ENCODE measurements at places on chromosomes 13 and 19.

GRCh38 chr19:28880735-28881401 is 332.1 kb downstream of the UQCRFS1 start:
- no peak for DNase-seq

GRCh38 chr13:61170856-61171255 is 244.8 kb downstream of the PCDH20 start:
- DNase-seq = no peak

- DNase-seq = no peak
These were observed 32.8 kb downstream of the ELL start for GRCh38 chr19:18488838-18489626.

- DNase-seq = no peak
These were observed 802.5 kb upstream of the SLITRK1 start for GRCh38 chr13:84684804-84685203.

- no peak for DNase-seq
These were observed 41.9 kb downstream of the CERS4 start for GRCh38 chr19:8251025-8251472.

DNA sequence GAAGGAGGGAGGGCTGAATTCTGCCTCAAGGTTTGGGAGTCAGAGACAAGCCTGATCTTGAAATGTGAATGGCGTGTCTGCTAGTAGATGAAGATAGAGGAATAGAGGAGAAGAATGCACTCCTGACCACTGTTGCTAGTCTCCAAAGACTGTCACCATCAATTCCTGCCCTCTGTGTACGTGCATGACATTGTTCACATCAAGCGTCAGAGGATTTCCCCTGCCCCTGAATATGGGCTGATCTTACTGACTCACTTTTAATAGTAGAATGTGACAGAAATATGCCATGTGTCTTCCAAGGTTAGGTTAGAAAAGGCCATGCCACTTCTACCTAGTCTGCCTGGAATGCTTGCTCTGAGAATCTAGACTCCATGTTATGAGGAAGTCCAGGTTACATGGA is 538.6 kb downstream of the DIAPH3 start:
- no peak for DNase-seq

DNA sequence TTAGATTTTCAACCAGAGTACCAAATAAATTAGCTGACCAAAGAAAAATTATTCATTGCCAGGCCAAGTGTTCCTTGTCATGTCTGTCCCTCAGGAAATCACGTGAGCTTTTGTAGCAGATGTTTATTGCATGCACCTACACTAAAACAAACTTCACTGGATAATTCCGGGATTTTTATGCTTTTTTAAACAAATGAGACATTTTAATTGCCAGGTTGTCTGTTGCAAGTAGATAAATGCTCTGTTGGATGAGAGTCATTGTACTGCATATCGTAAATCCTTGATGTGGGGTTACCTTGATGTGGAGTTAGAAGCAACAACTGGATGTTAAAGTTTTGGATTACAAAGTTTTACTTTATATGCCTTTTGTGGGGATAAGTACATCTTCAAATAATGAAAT is 1187.7 kb upstream of the PCDH9 start:
- DNase-seq = no peak

- DNase-seq = no peak
These were observed 47.2 kb downstream of the RFX2 start for GRCh38 chr19:6062961-6063575.

- DNase-seq = no peak
These were observed 1.6 kb downstream of the GPC5 start for GRCh38 chr13:91400063-91400399.

DNA sequence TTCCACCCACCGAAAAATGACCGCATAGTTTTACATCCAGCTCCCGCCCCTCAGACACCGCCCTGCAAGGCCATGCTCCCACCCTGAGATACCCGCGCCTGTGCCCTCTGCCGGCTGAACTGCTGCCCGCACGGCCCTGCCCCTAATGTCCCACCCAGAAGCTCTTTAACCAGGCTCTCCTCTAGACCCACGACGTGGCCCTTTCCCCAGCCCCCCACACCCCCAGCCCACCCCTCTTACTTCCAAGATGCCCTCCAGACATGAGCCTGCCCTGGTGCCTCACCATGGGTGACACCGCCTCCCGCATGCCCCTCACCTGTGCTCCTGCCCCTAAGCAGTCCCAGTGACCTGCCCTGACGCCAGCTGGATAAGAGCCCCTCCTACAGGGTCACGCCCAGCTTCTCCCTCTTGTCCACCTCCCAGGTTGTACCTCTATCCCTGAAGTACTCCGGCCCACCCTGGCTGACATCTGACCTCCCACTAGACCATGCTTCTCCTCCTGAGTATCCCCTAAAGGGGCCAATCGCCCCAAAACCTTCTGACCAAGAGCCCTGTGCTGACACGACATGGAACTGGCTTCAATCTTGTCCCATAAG is 51.2 kb downstream of the COLGALT1 start:
- DNase-seq = no peak

GRCh38 chr19:13055213-13056051 is 47.2 kb downstream of the LYL1 start:
- DNase-seq = no peak

DNA sequence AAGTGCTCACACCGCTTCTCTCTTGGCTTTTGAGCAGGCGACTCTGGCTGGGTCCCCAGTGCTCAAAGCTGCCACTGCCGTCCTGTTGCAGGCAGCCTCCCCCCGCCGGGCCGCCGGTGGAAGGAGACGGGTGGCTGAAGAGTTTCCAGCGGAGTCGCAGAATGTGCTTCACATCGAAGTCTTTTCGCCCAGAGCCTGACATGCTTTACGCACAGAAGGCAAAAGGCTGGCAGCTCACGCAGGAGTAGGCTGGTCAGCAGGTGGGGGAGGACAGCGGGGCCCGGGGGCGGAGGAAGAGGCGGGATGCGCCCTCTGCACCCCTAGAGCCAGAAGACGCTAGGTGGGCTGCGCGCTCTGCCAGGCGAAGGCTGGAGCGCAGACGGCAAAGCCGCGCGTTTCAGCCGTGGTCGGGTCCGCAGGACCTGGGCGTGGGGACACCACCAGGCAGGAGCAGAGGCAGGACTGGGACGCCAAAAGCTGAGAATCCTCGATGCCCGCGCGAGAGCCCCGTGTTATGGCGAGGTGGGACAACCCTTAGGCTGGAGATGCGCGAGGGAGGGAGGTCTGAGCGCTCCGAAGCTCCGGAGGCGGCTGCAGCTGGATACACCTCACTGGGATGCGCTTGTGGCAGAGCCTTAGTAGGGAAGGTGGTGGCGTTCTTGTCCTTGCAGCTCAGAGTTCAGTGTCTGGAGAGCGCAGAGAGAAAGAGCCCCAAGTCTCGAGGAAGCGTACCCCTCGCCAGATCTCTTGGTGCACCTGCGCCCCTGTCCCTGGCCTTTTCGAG is at the start of gene ATXN8OS:
ATXN8OS (plus strand) TSS at position 329 of the 784 bp plus-strand sequence.
- DNase-seq = no peak

GRCh38 chr19:11198769-11199424 is 1.6 kb upstream of the KANK2 start:
- DNase-seq = no peak

DNA sequence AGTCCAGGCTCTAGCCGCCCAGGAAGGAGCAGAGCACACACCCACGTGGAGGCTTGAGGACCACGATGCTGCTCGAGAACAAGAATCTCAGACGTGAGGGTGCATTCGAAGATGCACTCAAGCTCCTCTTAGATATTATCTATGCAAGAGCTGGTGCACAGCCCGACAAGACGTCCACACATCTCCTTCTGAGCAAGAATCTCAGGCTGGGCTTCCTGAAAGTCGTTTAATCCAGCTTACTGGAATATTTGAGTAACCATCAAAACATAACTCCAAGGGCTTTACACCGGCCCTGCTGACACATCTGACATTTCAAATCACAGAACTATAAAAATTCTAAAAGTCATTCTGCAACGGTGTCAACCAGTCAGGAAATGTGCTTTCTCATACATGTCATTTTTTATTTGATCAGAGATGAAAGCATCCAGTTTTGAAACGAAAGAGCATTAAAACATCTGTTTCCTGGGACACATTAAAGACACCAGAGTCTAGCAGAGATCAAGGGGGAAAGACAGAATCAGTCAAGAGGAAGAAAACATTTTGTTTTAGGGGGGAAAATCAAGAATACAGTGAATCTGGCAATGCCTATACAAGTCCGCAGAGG is 177.7 kb upstream of the IRS2 start:
- no peak for DNase-seq

- no peak for DNase-seq
These were observed 38.2 kb upstream of the TUBGCP3 start for GRCh38 chr13:112626124-112626523.

DNA sequence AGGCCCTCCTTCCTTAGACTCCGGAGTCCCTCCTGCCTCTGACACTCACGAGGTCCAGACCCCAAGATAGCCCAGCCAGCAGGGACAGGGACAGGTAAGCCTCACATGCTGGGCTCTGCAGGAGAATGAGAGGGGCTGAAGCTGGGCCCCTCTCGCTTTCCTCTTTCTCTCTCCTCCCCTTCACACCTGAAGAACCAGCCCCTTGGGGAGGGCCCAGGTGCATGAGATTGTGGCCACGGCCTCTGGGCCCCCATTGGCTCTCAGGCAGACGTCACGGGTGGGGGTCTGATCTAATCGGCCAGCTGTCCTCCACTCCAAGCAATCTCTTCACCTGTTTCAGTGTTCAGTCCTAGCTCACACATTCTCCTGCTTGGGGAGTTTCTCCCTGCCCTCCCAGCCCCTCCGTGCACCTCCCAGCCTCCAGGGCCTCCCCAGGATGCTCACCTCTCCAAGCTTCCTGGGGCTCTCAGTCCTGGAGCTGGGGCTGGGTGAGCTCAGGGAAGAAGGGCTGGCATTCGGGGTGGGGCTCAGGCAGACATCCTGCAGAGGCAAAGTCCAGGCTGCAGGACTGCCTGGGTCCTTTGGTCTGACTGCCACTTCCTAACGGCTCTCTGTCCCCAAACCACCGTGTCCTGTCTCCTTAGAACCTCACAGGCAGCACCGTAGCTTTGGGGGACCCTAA is 2.8 kb downstream of the TMEM150B start:
- DNase-seq = no peak

- DNase-seq = no peak
These were observed 5.2 kb upstream of the ZNF579 start for GRCh38 chr19:55585658-55586339.

- peak; percentile 66 for DNase-seq
These were observed 33.4 kb downstream of the ZNF45 start for GRCh38 chr19:43901395-43902390.

- no peak for DNase-seq
These were observed 60.2 kb downstream of the ZNF823 start for GRCh38 chr19:11678504-11678903.

DNA sequence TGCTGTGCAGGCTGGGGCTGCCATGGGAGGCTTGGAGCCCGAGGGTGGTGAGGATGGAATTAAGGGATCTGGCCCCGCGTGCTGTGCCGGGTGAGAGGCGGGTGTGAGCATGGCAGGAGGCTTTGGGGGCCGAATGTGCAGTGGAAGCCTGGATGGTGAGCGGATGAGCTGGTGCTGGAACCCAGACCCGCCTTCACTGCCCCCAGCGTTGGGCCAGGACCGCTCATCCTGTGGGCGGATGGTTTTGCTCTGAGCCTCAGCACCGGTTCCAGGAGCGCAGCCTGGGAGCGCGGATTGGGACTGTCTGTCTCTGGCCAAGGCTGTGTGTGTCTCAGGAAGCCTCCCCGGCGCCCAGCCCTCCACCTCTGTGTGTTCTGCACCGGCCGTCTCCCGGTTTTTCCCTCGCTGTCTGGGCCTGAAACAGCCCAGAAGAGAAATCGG is 16.7 kb downstream of the KDM4B start:
- no peak for DNase-seq

DNA sequence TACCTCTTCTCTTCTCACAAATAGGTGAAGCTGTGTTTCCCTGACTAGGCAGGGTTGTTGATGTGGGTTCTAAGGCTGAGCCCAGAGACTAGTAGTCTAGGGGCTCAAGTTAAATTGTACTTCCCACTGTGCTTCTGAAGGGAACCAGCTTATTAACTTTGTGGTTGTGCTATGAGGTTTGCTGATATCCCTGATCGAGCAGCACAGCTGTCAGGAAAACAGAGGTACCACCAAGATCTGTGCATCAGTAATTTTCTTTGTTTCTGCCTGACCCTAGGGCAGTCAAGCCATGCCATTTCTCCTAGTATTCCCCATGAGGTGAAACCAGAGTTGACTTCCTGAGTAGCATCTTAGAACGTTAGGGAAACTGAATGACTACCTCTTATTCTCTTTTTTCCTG is 853.8 kb upstream of the MIR17HG start:
- no peak for DNase-seq

- no peak for DNase-seq
These were observed 411.6 kb upstream of the SLITRK5 start for GRCh38 chr13:87259479-87260083.
